ENCODE measurements at places on chromosomes 13 and 19. TPM values are rescaled to one million over a fixed set of nuclear protein-coding genes. Genes with fewer than 3 reads are reported as not detected.
A peak's percentile ranks its signal among the peaks of the same experiment; 100 is the strongest.

- no peak overlapping the region for H3K27ac ChIP-seq
- no peak overlapping the region for H3K4me3 ChIP-seq
- no peaks in the 10 kb centered on the region for H3K4me1 ChIP-seq
- DNase-seq = no peak
- peaks cover 6% of the 10 kb centered on the region for H3K27me3 ChIP-seq
Measured at GRCh38 chr19:32131005-32131404, 214.4 kb upstream of the ZNF507 start.

DNA sequence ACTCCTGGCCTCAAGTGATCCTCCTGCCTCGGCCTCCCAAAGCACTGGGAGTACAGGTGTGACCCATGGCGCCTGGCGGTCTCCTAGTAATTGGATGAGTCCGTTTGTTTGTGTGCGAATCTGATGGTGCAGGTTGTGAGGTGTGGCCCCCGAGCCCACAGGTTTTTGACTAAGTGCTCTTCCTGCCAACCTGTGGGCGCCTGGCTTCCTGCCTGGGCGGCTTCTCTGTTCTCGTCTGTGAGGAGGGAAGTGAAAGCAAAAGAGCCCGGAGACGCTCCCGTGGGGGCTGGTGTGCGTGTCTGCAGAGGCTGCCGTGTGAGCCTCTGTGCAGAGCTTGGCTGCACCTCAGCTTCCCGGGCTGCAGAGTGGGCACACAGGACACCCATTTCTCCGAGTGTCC, 10.0 kb downstream of the ARHGAP45 start:
- peak overlapping the region; percentile 64 for H3K4me3 ChIP-seq
- H3K27ac ChIP-seq = peak overlapping the region; percentile 88
- H3K27me3 ChIP-seq = no peaks in the 10 kb centered on the region
- DNase-seq = peak; percentile 96
- H3K36me3 ChIP-seq = peaks cover 58% of the 10 kb centered on the region

- H3K4me1 ChIP-seq = peaks cover 3% of the 10 kb centered on the region
- no peak for DNase-seq
- H3K27ac ChIP-seq = no peak overlapping the region
- H3K36me3 ChIP-seq = no peaks in the 10 kb centered on the region
- H3K4me3 ChIP-seq = no peak overlapping the region
Measured at GRCh38 chr19:2982983-2983350, 5.6 kb downstream of the TLE6 start.

- H3K4me3 ChIP-seq = peak overlapping the region; percentile 93
- no peak for DNase-seq
- H3K4me1 ChIP-seq = peaks cover 20% of the 10 kb centered on the region
- H3K27ac ChIP-seq = no peak overlapping the region
- H3K36me3 ChIP-seq = peaks cover 79% of the 10 kb centered on the region
- H3K27me3 ChIP-seq = no peaks in the 10 kb centered on the region
Measured at GRCh38 chr19:57192993-57193392, 1.7 kb downstream of the ZNF264 start.

GRCh38 chr19:14479975-14480699, 5.0 kb upstream of the PTGER1 start:
- H3K4me3 ChIP-seq = no peak overlapping the region
- peak; percentile 74 for DNase-seq
- H3K4me1 ChIP-seq = peaks cover 12% of the 10 kb centered on the region
- H3K36me3 ChIP-seq = peaks cover 3% of the 10 kb centered on the region
- H3K27ac ChIP-seq = no peak overlapping the region
- peaks cover 3% of the 10 kb centered on the region for H3K27me3 ChIP-seq

DNA sequence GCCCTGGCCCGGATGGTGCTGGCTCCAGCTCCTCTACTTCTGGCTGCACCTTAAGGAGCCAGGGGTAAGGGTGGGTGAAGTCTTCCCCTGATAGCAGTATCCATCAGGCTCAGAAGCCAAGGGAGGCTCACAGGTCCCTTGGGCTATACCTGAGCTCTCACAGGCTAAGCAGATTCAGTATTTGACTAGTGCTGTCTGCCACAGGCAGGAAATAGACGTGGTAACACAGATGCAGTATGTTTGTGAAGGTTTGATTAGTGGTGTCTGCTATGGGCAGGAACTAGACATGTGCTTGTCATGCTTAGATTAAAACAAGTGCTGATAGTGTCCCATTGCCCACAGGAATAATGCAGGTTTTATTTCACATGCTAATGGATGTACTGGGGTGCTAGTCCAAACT, 4.0 kb downstream of the SYT5 start:
- peaks cover 73% of the 10 kb centered on the region for H3K27me3 ChIP-seq
- no peak overlapping the region for H3K27ac ChIP-seq
- H3K36me3 ChIP-seq = no peaks in the 10 kb centered on the region
- DNase-seq = no peak

GRCh38 chr13:20157151-20157796, 3.6 kb downstream of the GJA3 start:
- peaks cover 38% of the 10 kb centered on the region for H3K27me3 ChIP-seq
- H3K4me3 ChIP-seq = no peak overlapping the region
- peaks cover 6% of the 10 kb centered on the region for H3K4me1 ChIP-seq
- H3K36me3 ChIP-seq = no peaks in the 10 kb centered on the region
- no peak for DNase-seq

- H3K36me3 ChIP-seq = no peaks in the 10 kb centered on the region
- H3K27ac ChIP-seq = no peak overlapping the region
- no peak for DNase-seq
- H3K27me3 ChIP-seq = peaks cover 26% of the 10 kb centered on the region
- H3K4me1 ChIP-seq = no peaks in the 10 kb centered on the region
Measured at GRCh38 chr13:34914416-34914815, 27.7 kb upstream of the NBEA start.

DNA sequence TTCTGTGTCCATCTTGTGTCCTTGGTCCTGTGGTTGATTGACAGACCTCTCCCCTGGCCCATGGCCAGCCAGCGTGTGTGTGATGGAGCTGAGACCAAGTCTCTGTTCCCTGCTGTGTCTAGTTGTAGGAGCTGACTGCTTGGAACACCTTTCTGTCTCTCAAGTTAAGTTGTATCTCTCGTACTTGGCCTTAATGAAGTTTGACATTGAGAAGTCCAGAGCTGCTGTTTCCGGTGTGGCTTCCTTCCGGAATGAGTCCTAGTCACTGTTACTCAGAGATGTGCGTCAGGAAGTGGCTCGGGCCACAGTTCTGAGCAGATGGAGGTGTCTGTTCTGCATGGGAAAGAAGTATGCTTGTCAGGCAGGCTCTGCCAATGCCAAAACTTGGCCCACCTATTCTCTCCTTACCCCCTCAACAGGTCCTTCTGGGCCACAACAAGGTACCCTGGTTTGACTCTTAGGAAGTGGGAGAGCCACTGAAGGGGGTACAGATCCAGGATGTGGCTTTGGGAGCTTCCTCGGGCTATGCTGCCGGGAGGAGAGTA, 54.3 kb downstream of the GATAD2A start:
- peak; percentile 89 for DNase-seq
- H3K4me1 ChIP-seq = peaks cover 86% of the 10 kb centered on the region
- H3K36me3 ChIP-seq = peaks cover 4% of the 10 kb centered on the region
- no peaks in the 10 kb centered on the region for H3K27me3 ChIP-seq

- peaks cover 3% of the 10 kb centered on the region for H3K4me1 ChIP-seq
- H3K4me3 ChIP-seq = no peak overlapping the region
- no peak for DNase-seq
- H3K27ac ChIP-seq = no peak overlapping the region
Measured at GRCh38 chr19:39160889-39161672, 35.5 kb downstream of the PAK4 start.

GRCh38 chr19:20233105-20233504, 66.1 kb downstream of the ZNF486 start:
- H3K4me3 ChIP-seq = no peak overlapping the region
- no peaks in the 10 kb centered on the region for H3K27me3 ChIP-seq
- H3K36me3 ChIP-seq = peaks cover 75% of the 10 kb centered on the region
- peaks cover 8% of the 10 kb centered on the region for H3K4me1 ChIP-seq
- H3K27ac ChIP-seq = no peak overlapping the region

DNA sequence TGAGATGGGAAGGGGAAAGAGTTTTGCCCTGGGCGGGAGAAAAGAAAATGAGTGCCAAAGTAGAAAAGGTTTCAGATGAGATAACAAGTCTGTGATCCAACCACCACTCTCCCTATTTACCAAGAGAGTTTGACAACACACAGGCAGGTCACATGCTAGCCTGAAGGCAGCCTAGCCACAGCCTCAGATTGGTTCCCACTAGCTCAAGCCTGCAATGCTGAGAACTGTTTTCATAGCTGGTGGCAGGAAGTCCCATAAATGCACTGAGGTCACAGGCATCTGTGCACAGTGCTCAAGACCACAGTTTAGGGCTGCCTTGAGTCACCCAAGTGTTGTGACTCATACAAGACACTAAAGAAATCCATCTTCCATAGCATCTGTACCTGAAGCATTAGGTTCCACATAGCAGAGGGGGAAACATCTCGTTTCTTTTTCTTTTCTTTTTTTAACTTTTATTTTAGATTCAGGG, 18.5 kb upstream of the POP4 start:
- H3K4me1 ChIP-seq = peaks cover 18% of the 10 kb centered on the region
- peak; percentile 84 for DNase-seq
- H3K27ac ChIP-seq = peak overlapping the region; percentile 76
- H3K27me3 ChIP-seq = peaks cover 39% of the 10 kb centered on the region
- H3K36me3 ChIP-seq = peaks cover 7% of the 10 kb centered on the region
- no peak overlapping the region for H3K4me3 ChIP-seq

OR7A5 gene
- not detected for total RNA-seq

NCR1 gene
- not detected for total RNA-seq

GSX1 gene
- total RNA-seq = not detected

GARIN5A gene
- total RNA-seq = 0.57 TPM

OR7C1 gene
- total RNA-seq = not detected

STK24 gene
- 95.5 TPM for total RNA-seq

PABPC3 gene
- 1.5 TPM for total RNA-seq
